Activated CD8-positive, alpha-beta memory T cell treated with anti-CD3 and anti-CD28 coated beads, Interleukin-2, amount 10 ng/mL, durations not matched to agents 7 days and 5 days (primary cell): ENCODE measurements at places on chromosomes 11 and 22.

- no peak for DNase-seq
Observed at GRCh38 chr11:113685654-113686359, 20.3 kb downstream of the TMPRSS5 start.

- DNase-seq = no peak
Observed at GRCh38 chr11:86360775-86361395, 13.8 kb upstream of the CCDC81 start.

DNA sequence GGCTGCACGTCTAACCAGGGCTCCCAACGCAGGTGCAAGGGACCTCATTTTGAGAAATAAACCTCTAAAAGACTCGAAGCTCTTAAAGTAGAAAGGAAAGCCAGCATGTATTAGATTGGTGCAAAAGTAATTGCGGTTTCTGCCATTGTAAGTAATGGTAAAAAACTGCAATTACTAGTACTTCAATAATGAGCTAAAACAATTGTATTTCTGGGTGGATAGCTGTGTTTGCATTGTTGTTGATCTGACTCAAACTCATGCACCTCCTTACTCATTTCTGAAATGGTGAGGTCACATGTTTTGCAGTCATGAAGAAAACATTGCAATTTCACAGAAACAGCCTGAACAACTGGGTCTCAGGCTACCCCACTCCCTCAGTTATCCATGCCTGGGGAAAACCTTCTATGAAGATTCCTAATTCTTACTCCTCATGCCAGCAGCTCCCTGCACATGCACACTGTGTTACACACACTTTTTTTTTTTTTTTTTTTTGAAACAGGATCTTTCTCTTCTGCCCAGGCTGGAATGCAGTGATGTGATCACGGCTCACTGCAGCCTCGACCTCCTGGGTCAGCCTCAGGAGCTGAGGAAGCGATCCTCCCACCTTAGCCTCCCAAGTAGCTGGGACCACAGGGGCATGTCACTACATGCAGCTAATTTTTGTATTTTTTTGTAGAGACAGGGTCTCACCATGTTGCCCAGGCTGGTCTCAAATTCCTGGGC lies 24.6 kb downstream of the VWCE start:
- DNase-seq = no peak

DNA sequence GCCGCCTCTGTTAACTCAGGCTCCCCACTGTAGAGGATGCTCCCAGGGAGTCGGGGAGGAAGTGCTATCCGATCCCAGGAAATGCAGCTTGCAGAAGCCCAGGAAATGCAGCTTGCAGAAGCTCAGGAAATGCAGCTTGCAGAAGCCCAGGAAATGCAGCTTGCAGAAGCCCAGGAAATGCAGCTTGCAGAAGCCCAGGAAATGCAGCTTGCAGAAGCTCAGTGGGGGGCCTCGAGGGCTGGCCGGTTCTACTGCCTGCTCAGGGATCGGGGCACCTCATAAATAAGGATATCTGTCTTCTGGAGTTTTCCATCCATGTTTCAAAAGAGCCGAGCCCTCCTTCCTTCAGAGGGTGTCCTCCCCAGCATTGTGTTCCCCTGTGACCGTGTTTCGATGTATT lies 25.1 kb upstream of the SMIM38 start:
- no peak for DNase-seq

DNA sequence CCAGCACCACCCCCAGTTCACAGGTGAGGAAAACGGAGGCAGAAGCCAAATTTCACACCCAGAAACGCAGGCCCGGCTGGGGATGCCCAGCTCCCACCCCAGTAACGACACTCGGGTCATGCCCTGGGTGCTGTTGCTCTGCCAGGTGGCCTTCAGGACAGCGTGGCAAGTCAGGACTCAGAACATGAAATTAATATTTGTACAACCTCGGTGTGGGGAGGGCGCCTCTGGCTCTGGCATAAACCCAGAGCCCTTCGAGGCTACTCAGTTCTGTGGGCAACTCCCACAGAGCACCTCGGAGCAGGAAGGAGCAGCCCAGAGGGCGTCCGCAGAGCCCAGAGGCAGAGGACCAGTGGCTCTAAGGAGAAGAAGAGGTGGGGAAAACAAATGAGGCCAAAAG lies 71.6 kb downstream of the CELSR1 start:
- DNase-seq = no peak

DNA sequence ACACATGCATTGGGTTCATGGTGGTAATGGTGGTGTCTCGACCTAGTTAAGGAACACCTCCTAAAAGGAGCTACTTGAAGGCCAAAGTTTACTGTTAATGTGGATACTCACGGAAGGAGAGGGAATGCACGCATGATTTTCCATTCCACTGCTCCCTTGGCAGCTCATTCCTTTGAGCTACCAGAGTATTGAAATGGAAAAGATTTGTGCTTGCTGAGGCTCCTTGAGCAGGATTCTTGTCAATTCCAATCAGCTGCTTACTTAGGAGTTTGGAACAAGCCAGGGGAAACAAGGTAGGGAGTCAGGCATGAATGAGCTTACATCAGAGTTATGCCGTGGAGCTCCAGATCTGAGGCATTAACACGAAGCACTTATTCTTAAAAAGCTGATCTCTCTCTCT lies 108.8 kb downstream of the GRIA4 start:
- DNase-seq = no peak

DNA sequence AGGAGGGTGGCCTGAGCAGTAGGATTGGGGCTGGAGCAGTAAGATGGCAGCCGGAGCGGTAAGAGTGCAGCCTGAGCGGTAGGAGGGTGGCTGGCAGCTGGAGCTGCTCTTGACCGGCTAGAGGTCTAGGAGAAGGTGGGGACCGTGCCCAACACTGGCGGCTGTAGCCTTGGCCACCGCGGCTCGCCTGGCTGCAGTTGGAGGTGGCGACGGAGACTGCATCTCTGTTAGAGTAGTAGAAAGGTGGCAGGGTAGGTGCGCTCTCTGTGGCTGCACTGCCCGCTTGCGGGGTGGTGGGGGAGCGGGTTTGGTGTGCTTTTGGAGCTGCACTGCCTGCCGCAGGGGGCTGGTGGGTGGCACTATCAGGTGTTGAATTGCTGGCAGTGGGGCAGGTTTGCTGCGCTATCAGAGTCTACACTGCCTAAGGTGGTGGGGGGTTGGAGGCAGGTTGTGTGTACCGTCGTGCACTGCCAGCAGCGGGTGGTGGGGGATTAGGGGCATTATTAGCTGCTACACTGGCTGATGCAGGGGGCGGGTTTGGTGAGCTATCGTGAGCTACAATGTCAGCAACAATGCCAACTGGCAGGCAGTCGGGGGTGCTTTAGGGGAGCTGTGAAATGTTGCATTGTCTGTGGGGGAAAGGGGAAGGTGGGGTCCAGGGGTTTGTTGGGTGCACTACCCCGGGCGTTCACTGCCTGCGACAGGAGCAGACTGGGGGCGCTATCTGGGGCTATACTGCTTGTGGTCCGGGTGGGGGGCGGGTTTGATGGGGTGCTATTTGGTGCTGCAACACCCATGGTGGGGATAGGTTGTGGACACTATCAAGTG lies 4461.3 kb upstream of the OR11H1 start:
- DNase-seq = no peak

- DNase-seq = no peak
Observed at GRCh38 chr22:44051961-44052360, 27.9 kb downstream of the PARVB start.

GRCh38 chr22:34297536-34298120 lies 377.4 kb upstream of the LARGE1 start:
- no peak for DNase-seq

DNA sequence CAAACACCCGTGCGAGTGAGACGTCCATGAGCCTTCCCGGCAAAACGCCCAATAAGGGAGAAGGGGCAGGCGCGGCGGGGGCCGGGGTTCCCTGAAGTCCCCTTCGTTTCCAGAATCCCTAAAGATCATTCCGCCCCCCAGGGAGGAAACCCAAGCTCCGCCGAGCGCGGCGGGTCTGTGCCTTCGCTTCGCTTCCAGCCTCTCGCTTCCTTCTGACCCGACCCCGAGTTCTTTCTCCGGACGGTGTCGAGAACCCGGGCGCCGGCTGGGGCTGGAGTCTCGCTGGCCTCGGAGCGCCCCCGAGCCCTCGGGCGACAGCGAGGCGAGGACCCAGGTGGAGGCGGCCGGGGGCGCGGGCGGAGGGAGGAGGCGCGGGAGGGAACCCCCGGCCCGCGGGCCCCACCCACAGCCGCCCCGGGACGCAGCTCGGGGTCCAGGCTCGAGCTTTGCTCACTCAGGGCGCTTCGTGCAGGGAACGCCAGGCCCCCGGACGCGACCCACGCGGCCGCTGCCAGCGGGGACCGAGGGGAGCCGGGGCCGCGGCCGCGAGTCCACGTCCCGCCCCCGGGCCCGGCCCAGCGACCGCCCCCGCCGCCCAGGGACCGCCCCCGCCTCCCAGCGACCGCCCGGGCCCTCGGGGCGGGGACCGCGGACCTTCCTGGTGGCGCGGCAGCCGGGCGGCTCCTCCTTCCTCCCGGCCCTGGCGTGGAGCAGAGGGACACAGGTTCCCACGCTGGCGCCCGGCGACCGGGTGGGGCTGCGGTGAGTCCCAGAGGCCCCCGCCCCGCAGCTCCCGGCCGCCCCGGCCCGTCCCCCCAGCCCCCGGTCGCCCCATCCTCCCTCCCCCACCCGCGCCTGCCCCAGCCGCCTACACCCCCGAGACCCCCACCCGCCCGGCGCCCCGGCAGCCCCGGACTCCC lies at the start of gene PGGHG:
Gene PGGHG, plus strand, starts transcription at position 649 of the 920 bp plus-strand sequence. CDS start 691 bp downstream, outside the sequence.
- DNase-seq = peak; percentile 75

DNA sequence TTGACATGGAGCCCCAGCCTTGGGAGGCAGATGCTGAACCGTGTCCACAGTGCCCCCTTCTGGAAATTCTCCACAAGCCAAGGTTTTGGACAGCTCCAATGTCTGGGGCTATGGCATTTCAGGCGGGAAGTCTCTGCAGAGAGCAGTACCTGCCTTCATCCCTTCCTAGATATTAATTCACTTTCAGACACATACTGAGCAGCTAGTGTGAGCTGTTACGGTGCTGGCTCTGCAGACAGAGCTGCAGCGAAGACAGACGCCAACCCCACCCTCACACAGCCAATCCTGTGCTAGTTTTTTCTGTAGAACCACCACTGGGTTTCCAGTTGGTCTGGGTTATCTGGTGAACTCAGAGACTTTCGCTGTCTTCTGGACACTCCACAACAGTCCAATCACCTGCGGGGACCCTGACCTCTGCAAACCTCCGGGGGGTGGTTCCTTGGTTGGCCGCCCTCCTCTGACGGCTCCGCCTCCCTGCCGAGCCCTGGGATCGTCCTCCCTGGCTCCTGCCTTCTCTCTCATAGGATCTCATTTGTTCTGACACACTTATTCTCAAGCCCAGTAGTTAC lies 9.1 kb downstream of the LMF2 start:
- peak; percentile 85 for DNase-seq

DNA sequence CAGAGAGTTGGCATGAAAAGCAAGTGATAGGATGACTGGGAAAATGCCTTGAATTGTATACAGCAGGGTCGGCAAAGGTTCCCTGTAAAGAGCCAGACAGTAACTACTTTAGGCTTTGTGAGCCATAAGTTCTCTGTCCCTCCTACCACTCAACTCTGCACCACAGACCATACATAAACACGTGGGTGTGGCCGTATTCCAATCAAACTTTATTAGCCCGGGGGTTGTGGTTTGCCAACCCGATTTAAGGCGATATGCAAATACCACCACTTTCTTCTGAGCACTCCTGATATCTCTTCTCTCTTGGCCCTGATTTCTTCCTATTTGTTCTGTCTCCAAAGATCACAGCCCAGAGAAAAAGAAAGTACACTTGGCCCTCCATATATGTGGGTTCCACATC lies 87.5 kb downstream of the MN1 start:
- DNase-seq = no peak

DNA sequence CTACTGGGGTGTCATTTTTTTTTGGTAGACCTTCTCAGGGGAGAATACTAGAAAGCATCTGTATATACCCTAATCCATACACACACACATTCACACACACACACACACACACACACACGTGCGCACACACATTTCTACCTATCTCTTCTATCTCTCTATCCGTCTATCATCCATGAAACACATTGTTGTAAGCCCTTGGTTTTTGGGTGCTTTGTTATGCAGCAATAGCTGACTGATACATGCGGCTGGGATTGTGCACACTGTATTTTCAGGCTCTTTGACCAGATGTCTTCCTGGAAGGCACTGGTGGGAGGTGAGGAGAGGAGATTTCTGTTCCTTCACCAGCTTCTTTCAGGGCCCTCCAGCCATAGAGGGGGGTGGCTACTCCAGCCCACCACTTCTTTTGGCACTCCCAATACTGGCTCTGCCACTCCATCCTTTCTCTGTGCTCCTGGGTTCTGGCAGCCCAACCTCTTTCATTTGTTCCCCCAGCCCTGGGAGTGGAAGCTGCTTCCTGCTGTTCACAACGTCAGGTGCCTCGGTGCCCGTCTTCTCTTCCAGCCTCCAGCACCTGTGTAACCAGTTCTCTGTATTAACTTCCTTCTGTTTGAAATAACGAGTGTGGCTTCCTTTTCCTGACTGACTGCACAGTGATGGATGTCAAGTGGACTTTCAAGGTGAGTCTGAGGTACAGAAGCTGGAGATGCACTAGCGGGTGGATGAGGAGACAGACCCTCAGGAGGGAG lies 12.4 kb upstream of the MUC2 start:
- DNase-seq = no peak

GRCh38 chr22:43375951-43376455 lies 32.8 kb upstream of the SCUBE1 start:
- no peak for DNase-seq

DNA sequence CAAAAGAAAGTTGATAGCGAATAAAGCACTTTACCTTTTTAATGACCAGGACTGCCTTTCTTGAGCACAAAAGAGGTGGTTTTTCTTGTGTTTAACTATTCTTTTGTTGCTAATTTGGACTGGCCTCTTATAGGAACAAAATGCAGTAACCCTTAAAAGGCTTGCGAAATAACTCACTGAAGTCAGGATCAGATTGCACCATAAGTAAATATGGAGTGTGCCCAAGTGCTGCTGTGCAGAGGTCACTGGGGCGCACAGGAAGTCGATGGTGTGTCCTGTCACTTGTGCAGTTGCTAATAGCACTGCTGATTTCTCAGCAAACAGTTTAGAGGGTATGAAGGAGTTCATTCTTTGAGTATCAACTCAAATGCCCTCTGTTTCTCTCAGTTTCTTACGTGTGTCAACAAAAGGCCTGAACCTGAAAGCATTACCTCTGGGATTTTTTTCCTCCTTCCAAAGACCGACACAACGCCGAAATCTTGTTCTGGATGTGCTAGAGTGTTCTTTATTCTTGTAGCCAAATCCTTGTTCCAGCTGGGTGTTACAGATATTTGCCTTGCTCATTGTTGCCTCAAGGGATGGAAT lies 71.3 kb downstream of the ATXN10 start:
- DNase-seq = no peak
